ENCODE measurements at places on chromosomes 5 and 9.

DNA sequence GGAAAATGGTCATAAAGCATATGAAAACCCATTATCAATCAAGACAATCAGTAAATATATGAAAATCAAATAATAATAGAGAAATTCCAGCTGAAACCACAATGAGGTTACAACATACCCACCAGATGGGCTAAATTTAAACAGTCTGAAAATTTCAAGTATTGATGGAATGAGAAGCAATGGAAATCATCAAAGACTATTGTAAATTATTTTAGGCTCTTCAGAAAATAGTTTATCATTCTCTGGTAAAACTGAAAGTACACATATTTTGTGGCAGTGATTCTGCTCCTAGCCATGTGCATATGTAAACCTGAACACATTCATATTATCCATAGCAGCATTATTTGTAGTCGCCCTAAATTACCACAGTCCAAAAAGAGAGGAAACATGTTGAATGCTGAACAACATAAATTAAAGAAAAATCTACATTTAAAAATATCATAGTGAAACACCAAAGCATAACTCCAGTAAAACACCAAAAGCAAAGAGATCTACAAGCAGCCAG is 215.3 kb downstream of the PRELID2 start:
- H3K27me3 ChIP-seq, result no peaks in the 10 kb centered on the region
- H3K4me3 ChIP-seq, result no peak overlapping the region
- no peaks in the 10 kb centered on the region for H3K36me3 ChIP-seq
- DNase-seq, result no peak
- H3K27ac ChIP-seq, result no peak overlapping the region
- H3K4me1 ChIP-seq, result no peaks in the 10 kb centered on the region

DNA sequence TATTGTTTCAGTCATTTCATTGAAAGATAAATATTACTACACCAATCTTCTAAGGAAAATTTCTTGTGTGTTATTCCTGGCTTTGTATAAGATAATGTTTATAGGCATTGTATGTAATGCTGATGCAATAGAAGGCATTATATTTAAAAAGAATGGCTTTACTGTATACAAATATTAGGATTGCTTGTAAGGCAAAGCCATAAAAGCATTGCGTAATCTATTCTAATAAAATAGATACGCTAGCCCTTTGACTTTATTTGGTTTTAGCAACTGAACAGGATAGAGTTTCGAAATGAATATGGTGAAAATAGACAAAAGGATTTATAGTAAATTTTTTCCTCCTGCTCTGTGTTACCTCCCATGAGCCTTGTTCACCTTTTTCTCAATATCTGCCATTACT is 5.5 kb upstream of the LYSMD3 start:
- no peaks in the 10 kb centered on the region for H3K36me3 ChIP-seq
- no peak overlapping the region for H3K4me3 ChIP-seq
- peaks cover 3% of the 10 kb centered on the region for H3K4me1 ChIP-seq
- no peak for DNase-seq
- H3K27ac ChIP-seq, result no peak overlapping the region

DNA sequence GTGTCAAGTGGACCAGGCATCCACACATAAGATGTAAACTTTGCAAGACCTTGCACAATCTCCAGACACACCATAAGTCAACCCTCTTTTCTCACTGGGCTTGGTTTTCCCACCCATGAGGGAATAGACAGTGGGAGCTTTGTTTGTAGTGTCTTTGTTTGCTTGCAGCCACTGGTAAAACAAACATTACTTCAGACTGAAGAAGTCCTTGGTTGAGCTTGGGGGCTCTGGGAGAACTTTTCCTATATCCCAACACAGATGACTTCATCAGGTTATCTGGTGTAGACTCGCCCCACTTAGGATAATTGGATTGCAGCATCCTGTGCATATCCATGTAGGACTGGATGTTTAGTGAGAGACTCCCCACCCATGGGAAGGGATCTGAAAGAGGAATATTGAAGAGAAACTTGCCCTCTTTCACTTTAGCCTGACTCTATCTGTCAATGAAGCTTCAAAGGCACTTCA is 11.5 kb upstream of the ADGRV1 start:
- H3K36me3 ChIP-seq, result no peaks in the 10 kb centered on the region
- DNase-seq, result no peak
- H3K27me3 ChIP-seq, result peaks cover 40% of the 10 kb centered on the region
- no peak overlapping the region for H3K27ac ChIP-seq
- H3K4me1 ChIP-seq, result no peaks in the 10 kb centered on the region

GRCh38 chr9:121298016-121298538 is 30.1 kb downstream of the GSN start:
- H3K4me3 ChIP-seq, result no peak overlapping the region
- peaks cover 21% of the 10 kb centered on the region for H3K27me3 ChIP-seq
- H3K36me3 ChIP-seq, result no peaks in the 10 kb centered on the region
- DNase-seq, result no peak

- no peak for DNase-seq
- no peaks in the 10 kb centered on the region for H3K27me3 ChIP-seq
- peaks cover 6% of the 10 kb centered on the region for H3K4me1 ChIP-seq
- H3K4me3 ChIP-seq, result no peak overlapping the region
- H3K27ac ChIP-seq, result no peak overlapping the region
These were observed 9.2 kb downstream of the CDC26 start for GRCh38 chr9:113266174-113266573.

GRCh38 chr5:54135042-54135441 is 175.3 kb downstream of the ARL15 start:
- no peaks in the 10 kb centered on the region for H3K36me3 ChIP-seq
- no peaks in the 10 kb centered on the region for H3K4me1 ChIP-seq

Data from activated CD4-positive, alpha-beta T cell treated with anti-CD3 and anti-CD28 coated beads, Interleukin-2, amount 10 ng/mL, durations not matched to agents 7 days and 5 days (primary cell).